Breast epithelium (tissue), 4 donors: ENCODE measurements at places on chromosomes 1 and 21. TPM values are rescaled to one million over a fixed set of nuclear protein-coding genes. Genes with fewer than 3 reads are reported as not detected.

Gene KCNA3
- 2.2 TPM for total RNA-seq

Gene ITLN1
- 938 TPM for total RNA-seq

GRCh38 chr1:192903142-192903541 lies 94.3 kb downstream of the RGS2 start:
- no peak for DNase-seq
- no peaks in the 10 kb centered on the region for H3K36me3 ChIP-seq
- H3K27ac ChIP-seq, result no peak overlapping the region
- H3K27me3 ChIP-seq, result no peaks in the 10 kb centered on the region
- no peak overlapping the region for H3K4me3 ChIP-seq

- no peak overlapping the region for H3K4me3 ChIP-seq
- H3K27me3 ChIP-seq, result no peaks in the 10 kb centered on the region
- H3K36me3 ChIP-seq, result no peaks in the 10 kb centered on the region
- DNase-seq, result no peak
- H3K4me1 ChIP-seq, result no peaks in the 10 kb centered on the region
Measured at GRCh38 chr1:231611851-231612250, 14.7 kb upstream of the DISC1 start.
